ENCODE measurements at places on chromosomes 2 and 18.

DNA sequence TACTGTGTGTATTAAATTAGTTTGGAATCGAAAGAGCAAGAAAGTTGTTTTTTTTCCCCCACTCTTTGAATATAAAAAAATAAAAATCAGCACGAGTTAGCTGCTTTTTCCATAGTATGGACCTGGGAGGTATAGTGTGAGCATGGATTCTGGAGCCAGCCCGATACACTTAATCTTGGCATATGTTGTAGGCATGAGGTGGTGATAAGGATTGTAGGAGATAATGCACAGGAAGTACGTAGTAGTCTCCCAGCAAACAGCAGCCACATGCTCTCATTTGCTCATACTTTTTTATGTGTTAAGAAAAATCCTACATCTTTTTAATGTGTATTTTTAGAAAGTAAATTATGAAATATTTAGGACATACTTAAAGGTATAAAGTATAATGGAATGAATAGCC, 2.1 kb upstream of the DNAJC27 start:
- no peak for DNase-seq

DNA sequence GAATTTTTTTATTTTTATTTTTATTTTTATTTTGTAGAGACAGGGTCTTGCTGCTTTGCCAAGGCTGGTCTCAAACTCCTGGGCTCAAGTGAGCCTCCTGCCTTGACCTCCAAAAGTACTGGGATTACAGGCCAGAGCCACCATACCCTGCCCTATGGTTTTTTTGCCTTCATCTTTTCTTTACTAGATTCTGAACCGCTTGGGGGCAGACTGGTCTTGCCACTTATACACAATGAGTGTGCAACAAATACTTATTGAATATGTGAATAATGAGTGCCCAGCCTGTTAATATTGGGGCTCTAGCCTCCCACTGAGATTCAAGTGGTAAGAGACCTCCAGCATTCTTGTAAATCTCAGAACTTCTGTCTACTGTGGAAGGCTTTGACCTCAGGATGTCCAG, 3.9 kb downstream of the NCK2 start:
- DNase-seq, result no peak

DNA sequence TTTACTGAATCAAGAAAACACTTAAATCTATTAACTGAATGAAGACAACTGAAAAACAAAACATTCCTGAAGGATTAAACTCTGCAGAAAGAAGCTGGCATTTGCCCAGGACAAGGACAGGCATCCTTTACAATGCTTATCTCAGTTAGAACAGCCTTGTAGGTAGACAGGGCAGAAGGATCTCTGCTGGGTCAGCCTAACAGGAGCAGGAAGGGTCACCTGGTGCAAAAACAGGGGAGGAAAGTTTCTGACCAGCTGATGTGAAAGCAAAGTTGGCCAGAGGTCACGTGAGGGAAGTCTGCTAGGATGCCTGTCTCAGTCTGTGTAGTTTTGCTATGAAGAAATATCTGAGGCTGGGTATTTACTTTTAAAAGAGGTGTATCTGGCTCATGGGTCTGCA, 348.6 kb downstream of the ANAPC1 start:
- no peak for DNase-seq

GRCh38 chr2:170883683-170884082, 45.4 kb upstream of the GORASP2 start:
- no peak for DNase-seq

- no peak for DNase-seq
These were observed 62.4 kb upstream of the GCFC2 start for GRCh38 chr2:75772908-75773630.

DNA sequence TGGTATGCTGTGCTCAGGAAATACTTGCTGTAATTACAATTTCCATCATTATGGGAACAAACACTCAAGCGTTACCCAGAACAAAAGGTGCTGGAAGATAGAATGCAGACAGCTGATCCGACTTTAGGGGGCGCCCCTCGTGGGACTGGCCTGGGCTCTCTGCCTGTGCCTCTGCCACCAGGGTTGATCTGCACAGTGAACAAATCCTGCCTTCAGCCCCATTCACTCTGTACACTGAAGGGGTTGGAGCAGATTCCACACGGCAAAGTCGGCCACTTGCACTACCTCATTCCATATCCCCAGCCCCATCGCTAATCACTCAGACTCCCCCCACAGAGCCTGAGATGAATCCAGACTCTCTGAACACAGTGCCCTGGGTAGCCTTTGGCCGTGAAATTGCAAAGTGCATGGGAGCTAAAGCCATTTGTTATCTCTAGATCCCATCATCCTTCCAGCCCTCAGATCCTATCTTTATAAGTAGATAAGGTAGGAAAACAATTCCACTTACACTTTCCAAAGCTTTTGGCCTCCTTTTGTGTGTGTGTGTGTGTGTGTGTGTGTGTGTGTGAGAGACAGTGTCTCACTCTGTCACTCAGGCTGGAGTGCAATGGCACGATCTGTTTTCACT, 69.3 kb downstream of the INPP5D start:
- DNase-seq, result no peak

DNA sequence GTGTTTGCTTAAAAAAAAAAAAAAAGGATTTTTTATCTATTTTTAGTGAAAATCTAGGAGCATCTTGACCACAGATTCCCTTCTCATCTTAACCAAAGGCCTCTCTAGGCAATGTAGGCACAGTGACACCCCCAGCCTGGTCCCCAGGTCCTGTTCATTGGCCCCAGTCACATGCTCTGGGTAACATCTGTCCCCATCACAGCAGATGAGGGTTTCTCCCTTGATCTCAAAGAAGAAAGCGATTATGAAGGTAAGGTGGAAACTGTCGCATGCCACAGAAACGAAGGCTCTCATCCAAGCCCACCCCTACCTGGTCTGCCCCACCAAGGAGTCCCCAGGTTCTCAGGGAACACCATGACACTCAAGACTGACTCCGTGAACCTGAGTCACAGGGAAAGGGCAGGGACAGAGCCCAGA, 4.7 kb downstream of the HS6ST1 start:
- DNase-seq, result no peak

GRCh38 chr2:203451689-203452088, 83.4 kb downstream of the RAPH1 start:
- DNase-seq, result no peak

All from forelimb muscle (tissue), 1 donor.